ENCODE measurements at places on chromosomes 3 and 15. TPM values are rescaled to one million over a fixed set of nuclear protein-coding genes. Genes with fewer than 3 reads are reported as not detected.
A peak's percentile ranks its signal among the peaks of the same experiment; 100 is the strongest.

DNA sequence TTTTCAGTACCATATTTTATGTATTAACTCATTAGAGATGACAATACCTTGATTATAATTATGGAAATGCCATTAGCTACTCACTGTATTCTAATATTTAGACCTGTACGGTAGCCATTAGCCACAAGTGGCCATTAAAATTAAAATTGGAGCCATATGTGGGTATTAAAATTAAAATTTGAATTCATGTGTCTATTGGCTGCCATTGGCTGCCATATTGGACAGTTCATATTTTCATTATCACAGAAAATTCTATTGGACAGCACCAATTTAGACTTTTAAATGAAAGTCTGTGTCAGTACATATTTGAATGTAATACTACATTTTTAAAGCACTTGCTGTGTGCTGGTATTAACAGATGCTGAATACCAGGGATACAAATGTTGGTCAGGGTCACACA lies 3.0 kb downstream of the ATP11B start:
- no peak overlapping the region for H3K4me3 ChIP-seq
- H3K4me1 ChIP-seq: peaks cover 72% of the 10 kb centered on the region
- H3K27me3 ChIP-seq: no peaks in the 10 kb centered on the region
- no peak for DNase-seq
- H3K36me3 ChIP-seq: no peaks in the 10 kb centered on the region

DNA sequence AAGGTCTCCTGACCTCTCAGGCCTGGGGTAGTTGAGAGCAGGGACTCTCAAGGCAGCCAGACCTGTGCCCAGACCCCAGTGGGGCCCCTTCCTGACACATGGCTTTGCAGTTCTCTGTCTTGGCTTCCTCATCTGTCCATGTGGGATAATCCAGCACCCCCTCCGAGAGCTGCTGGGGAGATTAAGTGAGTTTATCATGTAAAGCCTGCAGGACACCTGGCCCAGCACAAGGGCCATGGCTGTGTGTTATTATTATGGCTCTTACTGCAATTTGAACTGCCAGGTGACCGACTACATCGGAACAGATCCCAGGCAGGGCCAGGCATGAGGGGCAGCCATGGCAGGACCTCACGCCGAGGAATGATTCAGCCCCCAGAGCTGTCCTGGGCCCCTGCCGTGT lies 12.6 kb downstream of the DUSP7 start:
- no peak overlapping the region for H3K27ac ChIP-seq
- H3K4me1 ChIP-seq: peaks cover 46% of the 10 kb centered on the region
- H3K4me3 ChIP-seq: no peak overlapping the region
- H3K27me3 ChIP-seq: no peaks in the 10 kb centered on the region

DNA sequence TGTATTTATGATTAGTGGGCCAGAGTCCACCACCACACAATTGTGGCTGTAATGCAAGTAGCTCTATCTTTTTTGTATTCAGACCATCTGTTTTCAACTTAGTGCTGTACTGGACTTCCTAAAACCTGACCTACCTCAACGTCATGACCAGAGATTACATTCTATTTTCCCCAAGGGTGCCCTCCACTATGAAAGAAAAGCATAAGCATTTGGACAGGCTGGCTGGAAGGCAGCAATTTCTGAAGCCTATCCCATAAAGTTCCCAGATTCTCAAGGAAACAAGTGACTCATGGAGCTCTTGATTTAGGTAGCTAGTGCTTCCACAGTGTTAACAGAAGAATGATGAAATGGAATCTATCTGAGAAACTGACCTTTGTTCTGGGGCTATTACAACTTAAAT lies 75.8 kb downstream of the COL8A1 start:
- no peaks in the 10 kb centered on the region for H3K4me1 ChIP-seq
- H3K27me3 ChIP-seq: no peaks in the 10 kb centered on the region
- no peak for DNase-seq
- H3K4me3 ChIP-seq: no peak overlapping the region
- no peak overlapping the region for H3K27ac ChIP-seq

- H3K36me3 ChIP-seq: no peaks in the 10 kb centered on the region
- H3K4me3 ChIP-seq: no peak overlapping the region
- no peak overlapping the region for H3K27ac ChIP-seq
- peaks cover 18% of the 10 kb centered on the region for H3K4me1 ChIP-seq
Measured at GRCh38 chr3:54146506-54147239, 24.3 kb downstream of the CACNA2D3 start.

- no peak overlapping the region for H3K4me3 ChIP-seq
- H3K36me3 ChIP-seq: peaks cover 10% of the 10 kb centered on the region
- H3K4me1 ChIP-seq: no peaks in the 10 kb centered on the region
Measured at GRCh38 chr3:197720694-197721093, 16.0 kb downstream of the RUBCN start.

- H3K27ac ChIP-seq: peak within 1 kb of the TSS; percentile 97
- H3K4me1 ChIP-seq: peaks cover 4% of the 10 kb centered on the region
- H3K27me3 ChIP-seq: no peaks in the 10 kb centered on the region
- no peaks in the 10 kb centered on the region for H3K36me3 ChIP-seq
Measured at GRCh38 chr3:130893376-130894129, at the start of gene ATP2C1. Gene ATP2C1, plus strand, starts transcription at chr3:130894084. Its CDS starts 686 bp downstream, at chr3:130894770.

Gene AADAC
- polyA plus RNA-seq: not detected

Gene SLCO2A1
- 5.4 TPM for polyA plus RNA-seq

- H3K4me3 ChIP-seq: no peak overlapping the region
- H3K36me3 ChIP-seq: no peaks in the 10 kb centered on the region
- no peak overlapping the region for H3K27ac ChIP-seq
- no peaks in the 10 kb centered on the region for H3K27me3 ChIP-seq
- H3K4me1 ChIP-seq: no peaks in the 10 kb centered on the region
Measured at GRCh38 chr3:186760141-186760833, 23.1 kb upstream of the EIF4A2 start.

Gene CLDN1
- 1.3 TPM for polyA plus RNA-seq

Gene TRH
- 0.06 TPM for polyA plus RNA-seq

Gene PPP1R14D
- 0.30 TPM for polyA plus RNA-seq

DNA sequence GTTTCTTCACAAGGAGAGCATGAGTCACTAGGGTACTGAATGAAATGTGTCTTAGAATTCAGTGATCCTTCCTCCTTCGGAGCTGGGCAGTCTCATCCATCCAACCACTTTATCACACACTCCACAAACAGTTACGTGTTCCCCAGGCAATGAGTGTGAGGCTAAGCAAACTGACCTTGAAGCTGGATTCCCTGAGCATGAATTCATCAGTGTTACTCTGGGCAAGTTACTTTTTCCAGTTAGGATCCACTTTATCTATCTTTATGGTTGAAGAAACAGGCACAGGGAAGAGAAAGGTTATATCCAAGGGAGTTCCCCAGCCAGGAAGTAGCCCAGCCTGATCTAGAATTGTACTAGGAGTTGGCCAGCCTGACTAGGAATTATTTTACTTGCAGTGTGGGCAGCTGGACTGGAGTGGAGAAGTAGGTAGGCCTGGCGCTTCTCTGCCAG lies 17.1 kb upstream of the GCNT3 start:
- no peak overlapping the region for H3K27ac ChIP-seq
- no peaks in the 10 kb centered on the region for H3K27me3 ChIP-seq
- H3K4me1 ChIP-seq: no peaks in the 10 kb centered on the region
- H3K4me3 ChIP-seq: no peak overlapping the region
- H3K36me3 ChIP-seq: no peaks in the 10 kb centered on the region
- DNase-seq: no peak

DNA sequence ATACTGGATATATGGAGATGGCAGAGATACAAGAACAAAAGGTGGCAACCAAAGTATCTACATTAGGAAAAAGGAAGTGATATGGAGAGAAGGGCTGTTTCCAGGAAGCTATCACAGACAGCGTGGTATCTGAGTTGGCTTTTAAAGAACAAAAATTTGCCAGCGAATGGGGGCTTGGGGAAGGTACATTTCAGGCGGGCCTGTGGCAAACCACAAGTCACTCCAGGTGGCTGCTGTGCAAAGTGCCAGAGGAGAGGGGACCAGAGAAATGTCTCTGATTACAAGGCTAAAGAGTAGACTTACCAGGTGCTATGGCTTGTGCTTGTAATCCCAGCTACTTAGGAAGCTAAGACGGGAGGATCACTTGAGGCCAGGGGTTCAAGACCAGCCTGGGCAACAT lies 91.1 kb downstream of the MSL2 start:
- DNase-seq: no peak
- H3K4me3 ChIP-seq: no peak overlapping the region
- H3K4me1 ChIP-seq: no peaks in the 10 kb centered on the region
- no peaks in the 10 kb centered on the region for H3K36me3 ChIP-seq
- H3K27me3 ChIP-seq: no peaks in the 10 kb centered on the region

DNA sequence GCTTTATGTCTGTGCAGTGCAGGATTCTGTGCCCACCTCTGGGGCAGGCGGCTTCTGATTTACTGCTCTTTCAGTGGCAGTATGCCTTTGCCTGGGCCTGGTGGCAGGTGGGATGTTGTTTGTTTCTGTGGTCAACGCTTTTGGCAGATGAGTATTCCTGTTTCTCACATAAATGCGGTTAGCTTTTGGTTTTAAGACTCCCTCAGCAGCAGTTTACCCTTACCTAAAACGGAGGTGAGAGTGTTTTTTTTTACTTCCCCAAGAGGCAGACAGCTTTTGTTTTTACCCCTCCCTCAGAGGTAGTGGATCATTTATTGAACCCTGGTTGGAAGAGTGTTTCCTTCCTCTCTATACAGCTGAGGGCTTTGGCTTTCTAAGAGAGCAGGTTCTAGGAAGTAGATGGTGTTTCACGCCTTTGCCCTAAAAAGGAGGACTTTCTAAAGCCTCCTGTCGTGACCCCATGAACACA lies 134.1 kb upstream of the PLSCR5 start:
- H3K36me3 ChIP-seq: no peaks in the 10 kb centered on the region
- DNase-seq: no peak
- H3K4me3 ChIP-seq: no peak overlapping the region
- H3K27ac ChIP-seq: no peak overlapping the region
- no peaks in the 10 kb centered on the region for H3K27me3 ChIP-seq
- H3K4me1 ChIP-seq: no peaks in the 10 kb centered on the region

- no peaks in the 10 kb centered on the region for H3K4me1 ChIP-seq
- no peak overlapping the region for H3K4me3 ChIP-seq
- no peak for DNase-seq
- H3K36me3 ChIP-seq: peaks cover 78% of the 10 kb centered on the region
- H3K27me3 ChIP-seq: no peaks in the 10 kb centered on the region
Measured at GRCh38 chr3:183734750-183735494, 37.3 kb downstream of the YEATS2 start.

Gene GPR62
- polyA plus RNA-seq: 0.04 TPM

DNA sequence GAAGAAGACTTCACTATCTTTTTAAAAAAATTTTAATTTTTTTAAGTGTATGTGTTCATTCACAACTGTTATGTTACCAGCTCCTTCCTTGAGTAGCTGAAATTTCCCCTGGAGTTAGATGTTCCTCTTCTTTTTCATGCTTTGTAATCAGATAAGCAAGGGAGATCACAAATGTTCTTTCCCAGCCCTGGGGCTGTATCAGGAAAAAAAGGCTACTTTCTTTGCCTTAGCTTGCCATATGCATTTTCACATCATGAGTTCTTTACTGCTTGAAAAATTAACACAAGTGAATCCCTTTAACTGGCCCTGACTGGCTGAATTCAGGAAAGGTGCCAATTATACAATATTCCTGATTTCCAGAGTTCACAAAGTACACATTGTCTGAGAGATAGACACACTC lies 353.2 kb upstream of the ATP11B start:
- H3K27ac ChIP-seq: no peak overlapping the region
- no peaks in the 10 kb centered on the region for H3K4me1 ChIP-seq
- DNase-seq: no peak
- no peaks in the 10 kb centered on the region for H3K36me3 ChIP-seq
- H3K27me3 ChIP-seq: no peaks in the 10 kb centered on the region

Gene PLCD1
- polyA plus RNA-seq: 11.8 TPM

- no peak for DNase-seq
- H3K4me1 ChIP-seq: no peaks in the 10 kb centered on the region
- no peak overlapping the region for H3K4me3 ChIP-seq
- H3K27me3 ChIP-seq: no peaks in the 10 kb centered on the region
- H3K36me3 ChIP-seq: no peaks in the 10 kb centered on the region
- no peak overlapping the region for H3K27ac ChIP-seq
Measured at GRCh38 chr15:96670389-96670788, 339.9 kb downstream of the NR2F2 start.

- H3K4me1 ChIP-seq: peaks cover 55% of the 10 kb centered on the region
- H3K4me3 ChIP-seq: no peak overlapping the region
- peaks cover 85% of the 10 kb centered on the region for H3K36me3 ChIP-seq
- peak overlapping the region; percentile 97 for H3K27ac ChIP-seq
- no peaks in the 10 kb centered on the region for H3K27me3 ChIP-seq
Measured at GRCh38 chr3:48464713-48465221, 18.2 kb downstream of the ATRIP start.

DNA sequence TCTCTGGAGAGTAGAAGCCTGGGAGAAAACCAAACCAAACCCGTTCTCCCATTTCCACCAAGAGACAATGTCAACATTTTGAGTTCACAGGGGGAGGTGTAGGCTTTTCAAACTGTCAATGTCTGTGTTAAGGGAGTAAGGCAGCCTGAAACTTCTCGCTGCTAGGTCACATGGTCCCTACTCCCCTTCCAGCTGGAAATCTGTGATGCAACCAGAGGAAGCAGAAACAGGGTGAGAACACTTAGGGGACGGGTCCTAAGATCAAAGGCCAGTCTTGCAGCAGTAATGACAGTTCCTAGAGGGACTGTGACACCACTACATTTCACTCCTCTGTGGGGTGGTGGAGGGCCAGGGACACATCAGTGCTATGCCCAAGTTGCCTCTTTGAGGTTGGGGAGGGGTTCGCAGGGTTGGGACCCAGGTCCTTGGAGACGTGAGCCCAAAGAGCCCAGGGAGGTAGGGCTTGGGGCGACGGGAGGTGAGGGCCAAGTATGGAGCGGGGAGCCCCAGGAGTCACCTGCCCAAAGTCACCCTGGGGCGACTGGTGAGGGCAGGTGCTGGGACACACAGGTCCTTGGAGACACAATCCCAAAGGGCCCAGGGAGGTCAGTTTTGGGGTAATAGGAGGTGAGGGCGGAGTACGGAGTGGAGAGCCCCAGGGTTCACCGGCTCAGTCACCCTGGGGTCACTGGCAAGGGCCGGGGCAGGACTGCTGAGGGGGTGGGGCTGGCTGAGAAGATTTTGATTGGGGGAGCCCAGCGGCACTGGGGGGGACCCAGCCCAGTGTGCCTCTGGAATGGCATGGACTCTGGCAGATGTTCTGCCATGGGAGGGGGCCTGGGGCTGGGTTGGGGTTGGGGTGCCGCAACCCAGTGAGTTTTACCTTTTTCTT lies 582 bp downstream of the GOLGA6L2 start:
- H3K27me3 ChIP-seq: no peaks in the 10 kb centered on the region
- no peaks in the 10 kb centered on the region for H3K36me3 ChIP-seq
- no peak overlapping the region for H3K27ac ChIP-seq
- no peak overlapping the region for H3K4me3 ChIP-seq
- no peak for DNase-seq

- DNase-seq: no peak
- H3K4me3 ChIP-seq: no peak overlapping the region
- no peaks in the 10 kb centered on the region for H3K4me1 ChIP-seq
- H3K27ac ChIP-seq: no peak overlapping the region
- H3K36me3 ChIP-seq: no peaks in the 10 kb centered on the region
- no peaks in the 10 kb centered on the region for H3K27me3 ChIP-seq
Measured at GRCh38 chr3:65019443-65020055, 331.7 kb upstream of the ADAMTS9 start.

DNA sequence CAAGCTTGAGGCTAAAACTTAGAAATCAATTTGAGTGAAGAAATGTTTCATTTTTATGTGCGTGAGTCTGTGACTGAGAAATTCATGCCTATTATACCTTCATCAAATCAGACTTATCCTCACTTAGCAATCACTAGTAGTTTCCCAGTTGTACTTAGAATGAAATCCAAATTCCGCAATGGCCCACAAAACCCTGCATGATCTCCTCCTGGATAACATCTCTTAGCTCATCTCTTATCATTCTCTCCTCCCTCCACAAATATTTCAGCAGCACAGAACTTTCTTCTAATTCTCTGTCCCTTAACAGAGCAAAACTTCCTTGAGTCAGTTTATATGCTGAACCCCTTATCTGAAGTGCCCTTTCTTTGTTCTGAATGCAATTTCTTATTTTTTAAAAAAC lies 198.8 kb upstream of the TGFBR2 start:
- no peaks in the 10 kb centered on the region for H3K27me3 ChIP-seq
- H3K36me3 ChIP-seq: no peaks in the 10 kb centered on the region
- no peak overlapping the region for H3K27ac ChIP-seq
- no peak for DNase-seq
- no peak overlapping the region for H3K4me3 ChIP-seq
- no peaks in the 10 kb centered on the region for H3K4me1 ChIP-seq

All from spleen (tissue), 13 donors.